ENCODE measurements at places on chromosomes 13 and 19.

DNA sequence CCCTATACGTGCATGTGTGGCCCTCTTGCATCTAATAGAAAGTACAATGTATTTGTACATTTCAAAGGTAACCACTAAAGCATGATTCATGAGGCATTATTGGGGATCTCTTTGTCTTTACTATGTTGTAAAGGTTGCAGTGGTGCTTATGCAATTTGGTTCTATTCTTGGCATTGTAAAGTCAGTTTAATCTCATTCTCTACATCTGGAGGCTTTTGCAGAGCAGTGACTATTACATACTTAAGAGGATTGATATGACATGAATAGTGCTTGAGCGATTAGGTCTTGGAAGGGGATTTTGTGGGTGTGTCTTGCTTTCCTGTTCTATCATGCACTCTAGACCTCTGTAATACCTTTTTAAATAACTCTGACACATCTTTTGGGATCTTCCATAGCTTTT, 610.0 kb downstream of the EFNB2 start:
- no peak for DNase-seq

DNA sequence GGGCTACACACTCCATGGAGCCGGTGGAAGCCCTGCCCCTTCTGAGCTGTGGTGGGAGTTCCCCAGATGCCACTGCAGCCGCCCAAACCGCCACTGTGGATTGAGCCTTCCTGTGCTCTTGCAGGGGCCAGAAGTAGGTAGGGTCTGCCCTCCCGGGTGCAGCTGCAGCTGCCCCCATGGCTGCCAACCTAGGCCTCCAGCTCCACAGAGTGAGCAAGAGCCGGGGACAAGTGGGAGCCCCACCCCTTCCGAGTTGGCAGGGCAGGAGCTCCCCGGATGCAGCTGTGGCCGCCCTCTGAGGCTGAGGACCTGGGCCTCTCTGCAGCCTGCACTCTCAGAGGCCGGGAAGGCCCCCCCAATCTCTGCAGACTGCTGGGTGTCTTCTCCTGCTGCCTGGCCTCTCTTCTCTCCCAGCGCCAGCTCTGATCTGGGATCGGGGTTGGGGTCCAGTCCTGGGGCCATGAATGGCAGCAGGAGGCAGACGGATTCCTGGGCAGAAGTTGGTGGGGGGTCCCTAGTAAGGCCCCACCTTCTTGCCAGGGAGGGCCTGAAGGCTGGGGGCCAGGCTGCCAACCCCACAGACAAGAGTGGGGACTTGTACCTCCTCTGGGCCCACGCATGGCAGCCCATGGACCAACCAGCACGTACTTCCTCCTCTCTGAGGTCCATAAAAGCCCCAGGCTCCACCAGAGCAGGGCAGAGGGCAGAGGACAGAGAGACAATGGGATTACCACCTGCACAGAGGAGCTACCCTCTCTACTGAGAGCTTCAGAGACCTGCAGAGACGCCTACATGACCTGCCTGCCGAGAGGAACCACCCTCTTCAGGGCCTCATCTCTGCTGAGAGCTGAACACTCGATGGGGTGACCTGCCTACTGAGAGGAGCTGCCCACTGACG, 28.9 kb downstream of the AP2S1 start:
- DNase-seq = no peak

- DNase-seq = no peak
Measured at GRCh38 chr13:41426047-41426446, 31.3 kb upstream of the RGCC start.

GRCh38 chr13:21579754-21580316, 24.1 kb downstream of the MICU2 start:
- no peak for DNase-seq

GRCh38 chr13:97338571-97338970, 95.4 kb upstream of the RAP2A start:
- no peak for DNase-seq

GRCh38 chr13:59276436-59276835, 887.3 kb downstream of the DIAPH3 start:
- no peak for DNase-seq

DNA sequence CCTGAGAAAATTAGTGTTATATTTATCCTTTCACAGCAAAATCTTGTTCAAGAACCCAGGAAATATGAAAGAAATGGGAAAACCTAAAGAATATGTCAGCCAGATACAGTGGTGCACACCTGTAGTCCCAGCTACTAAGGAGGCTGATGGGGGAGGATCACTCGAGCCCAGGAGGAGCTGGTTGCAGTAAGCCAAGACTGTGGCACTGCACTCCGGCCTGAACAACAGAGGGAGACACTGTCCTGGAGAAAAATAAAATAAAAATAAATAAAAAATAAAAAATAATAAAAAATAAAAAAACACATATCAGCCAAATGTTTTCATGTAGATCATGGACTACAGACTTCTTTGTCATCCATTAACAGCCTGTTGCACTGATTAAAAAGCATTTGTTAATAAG, 244.8 kb upstream of the KLHL1 start:
- no peak for DNase-seq

- no peak for DNase-seq
Measured at GRCh38 chr19:43644181-43644580, 4.5 kb upstream of the CADM4 start.

DNA sequence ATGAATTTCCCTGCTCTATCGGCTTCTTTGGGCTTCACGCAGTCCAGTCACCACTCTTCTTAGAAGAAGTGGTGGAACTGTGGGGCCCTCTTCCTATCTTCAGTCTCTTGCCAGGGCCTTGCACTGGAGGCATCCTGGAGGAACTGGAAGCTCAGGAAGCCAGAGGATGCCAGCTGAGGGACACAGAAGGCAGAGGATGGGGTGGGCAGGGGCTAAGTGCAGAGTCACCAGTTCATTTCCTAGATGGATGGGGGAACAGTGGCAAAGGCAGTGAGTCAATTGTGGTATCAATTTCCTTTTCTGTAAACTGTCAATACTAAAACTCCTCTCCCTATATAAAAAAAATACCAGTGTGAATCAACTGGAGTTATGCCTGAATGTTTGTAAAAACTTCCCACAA, 419.7 kb downstream of the KLF12 start:
- DNase-seq = no peak

GRCh38 chr19:5480427-5480836, 25.2 kb downstream of the ZNRF4 start:
- peak; percentile 13 for DNase-seq

DNA sequence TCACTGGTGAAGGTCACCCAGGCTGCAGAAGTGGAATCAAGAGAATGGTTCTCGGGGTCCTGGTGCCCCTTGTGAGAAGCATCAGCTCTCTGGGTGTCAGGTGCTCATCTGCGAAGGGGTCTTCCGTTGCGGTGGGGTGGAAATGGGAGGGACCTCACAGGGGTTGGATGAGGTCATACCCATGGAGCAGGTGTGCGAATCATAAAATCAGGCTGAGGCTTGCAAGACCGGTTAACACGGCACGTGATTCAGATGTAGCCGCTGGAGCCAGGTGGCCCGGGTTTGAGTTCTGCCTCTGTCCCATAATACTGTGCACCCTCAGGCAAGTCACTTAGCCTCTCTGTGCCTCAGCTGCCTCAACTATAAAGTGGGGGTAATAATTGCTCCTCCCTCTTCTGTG, 3.9 kb upstream of the KLK15 start:
- no peak for DNase-seq

GRCh38 chr13:100100115-100100879, 11.4 kb downstream of the PCCA start:
- no peak for DNase-seq

GRCh38 chr19:13023656-13024055, 28.4 kb downstream of the NFIX start:
- no peak for DNase-seq

DNA sequence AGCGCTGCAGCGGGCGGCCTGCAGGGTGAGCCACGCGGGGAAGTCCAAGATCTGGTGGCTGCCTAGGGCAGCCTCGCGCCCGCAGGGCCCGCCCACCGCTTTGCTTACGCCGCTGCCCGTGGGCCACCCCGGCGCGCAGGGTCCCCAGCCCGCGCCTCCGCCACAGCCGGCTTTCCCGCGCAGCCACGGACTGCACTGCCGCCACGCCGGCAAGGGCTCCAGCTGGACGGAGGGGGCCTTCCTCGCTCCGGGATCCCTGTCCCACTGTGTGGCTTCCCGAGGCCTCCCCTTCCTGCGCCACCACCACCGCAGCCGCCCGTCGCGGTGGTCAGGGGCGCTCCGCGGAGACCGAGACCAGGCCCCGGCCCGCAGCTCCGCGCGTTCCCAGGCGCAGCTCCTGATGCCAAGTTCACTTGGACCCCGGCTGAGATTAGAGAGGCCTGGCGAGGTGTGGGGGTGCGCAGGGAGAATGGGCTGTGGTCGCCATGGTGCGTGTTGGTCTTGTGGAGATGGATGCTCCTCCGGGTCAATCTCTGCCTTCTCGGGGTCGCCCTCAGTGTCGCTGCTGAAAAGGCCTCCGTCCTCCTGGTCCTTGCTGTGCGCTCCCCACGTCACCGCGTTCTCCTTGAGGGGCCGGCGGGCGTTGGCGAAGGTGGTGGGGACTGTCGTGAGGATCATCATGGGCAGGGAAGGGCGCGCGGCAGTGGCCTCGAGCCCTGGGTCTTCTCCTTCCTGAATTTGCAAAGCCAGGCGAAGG, 17.9 kb upstream of the RNF17 start:
- DNase-seq = no peak

GRCh38 chr13:112743451-112744167, 53.8 kb downstream of the ATP11A start:
- no peak for DNase-seq

DNA sequence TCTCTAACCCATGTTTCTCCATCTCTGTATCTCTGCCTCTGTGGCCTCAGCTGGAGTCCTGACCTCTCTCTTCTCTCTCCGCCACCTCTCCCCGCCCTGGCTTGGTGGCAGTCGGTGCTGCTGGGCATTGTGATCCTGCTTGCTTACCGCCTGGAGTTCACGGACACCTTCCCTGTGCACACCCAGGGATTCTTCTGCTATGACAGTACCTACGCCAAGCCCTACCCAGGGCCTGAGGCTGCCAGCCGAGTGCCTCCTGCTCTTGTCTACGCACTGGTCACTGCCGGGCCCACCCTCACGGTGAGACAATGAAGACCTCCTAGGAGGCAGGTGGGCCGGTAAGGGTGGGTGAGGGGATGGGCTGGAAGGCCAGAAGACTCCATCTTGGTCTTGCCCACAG, 4.2 kb downstream of the PLPPR2 start:
- no peak for DNase-seq

- peak; percentile 10 for DNase-seq
Measured at GRCh38 chr19:5038631-5039271, 69.8 kb downstream of the KDM4B start.

- DNase-seq = no peak
Measured at GRCh38 chr13:23039266-23039935, 141.4 kb upstream of the SGCG start.

DNA sequence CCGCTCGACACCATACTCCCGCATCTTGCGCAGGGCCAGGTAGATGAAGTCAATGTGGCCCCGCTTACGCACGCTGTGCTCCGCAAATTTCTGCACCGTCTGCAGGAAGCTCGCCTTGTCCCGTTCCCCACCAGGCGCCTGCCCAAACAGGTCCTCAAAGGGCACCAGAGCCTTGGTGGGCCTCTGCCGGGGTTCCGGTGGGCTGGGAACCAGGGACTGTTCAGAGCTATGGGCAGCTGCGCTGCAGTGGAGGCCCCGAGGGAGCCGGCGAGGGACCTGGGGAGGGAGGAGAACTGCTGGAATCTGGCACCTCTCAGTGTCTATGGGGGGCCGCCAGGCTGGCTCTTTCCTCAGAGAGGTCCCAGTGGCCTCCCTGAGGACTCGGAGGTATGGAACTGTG, 8.3 kb upstream of the ZNF653 start:
- DNase-seq = no peak

- no peak for DNase-seq
Measured at GRCh38 chr13:33684874-33685273, 133.1 kb upstream of the RFC3 start.

GRCh38 chr13:33369073-33369472, 83.5 kb upstream of the STARD13 start:
- DNase-seq = no peak

DNA sequence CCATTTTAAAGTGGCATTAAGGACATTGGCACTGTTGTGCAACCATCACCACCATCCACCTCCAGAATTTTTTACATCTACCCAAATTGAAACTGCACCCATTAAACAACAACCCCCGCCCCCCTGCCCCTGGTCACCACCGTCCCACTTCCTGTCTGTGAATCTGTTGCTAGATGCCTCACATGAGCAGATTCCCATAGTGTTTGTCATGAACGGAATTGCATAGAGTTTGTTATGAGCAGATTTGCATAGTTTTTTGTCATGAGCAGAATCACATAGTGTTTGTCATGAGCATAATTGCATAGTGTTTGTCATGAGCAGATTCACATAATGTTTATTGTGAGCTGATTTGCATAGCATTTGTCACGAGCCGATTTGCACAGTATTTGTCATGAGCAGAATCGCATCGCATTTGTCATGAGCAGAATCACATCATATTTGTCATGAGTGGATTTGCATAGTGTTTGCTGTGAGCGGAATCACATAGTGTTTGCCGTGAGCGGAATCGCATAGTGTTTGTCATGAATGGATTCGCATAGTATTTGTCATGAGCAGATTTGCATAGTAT, 54.0 kb upstream of the GTF3A start:
- no peak for DNase-seq

DNA sequence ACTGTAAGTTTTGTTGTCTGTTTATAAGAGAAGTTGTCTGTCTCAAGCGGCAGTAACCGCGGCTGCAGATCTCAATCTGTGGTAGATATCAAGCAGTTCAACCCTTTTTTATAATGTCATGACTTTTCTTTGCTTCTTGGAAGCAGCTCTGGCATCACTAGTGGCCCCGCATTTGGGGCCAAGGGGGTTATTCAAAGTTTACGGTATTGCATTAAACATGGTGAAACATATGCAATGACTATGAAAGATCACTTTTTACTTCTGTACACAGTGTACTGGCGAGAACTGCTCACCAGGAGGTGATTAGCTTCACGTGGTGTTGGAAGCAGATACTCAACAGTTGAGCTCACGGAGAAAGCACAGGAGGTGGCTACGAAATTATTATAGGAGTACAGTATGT, 4.6 kb upstream of the FFAR3 start:
- no peak for DNase-seq

GRCh38 chr19:17688853-17689595, 870 bp upstream of the UNC13A start:
- no peak for DNase-seq

DNA sequence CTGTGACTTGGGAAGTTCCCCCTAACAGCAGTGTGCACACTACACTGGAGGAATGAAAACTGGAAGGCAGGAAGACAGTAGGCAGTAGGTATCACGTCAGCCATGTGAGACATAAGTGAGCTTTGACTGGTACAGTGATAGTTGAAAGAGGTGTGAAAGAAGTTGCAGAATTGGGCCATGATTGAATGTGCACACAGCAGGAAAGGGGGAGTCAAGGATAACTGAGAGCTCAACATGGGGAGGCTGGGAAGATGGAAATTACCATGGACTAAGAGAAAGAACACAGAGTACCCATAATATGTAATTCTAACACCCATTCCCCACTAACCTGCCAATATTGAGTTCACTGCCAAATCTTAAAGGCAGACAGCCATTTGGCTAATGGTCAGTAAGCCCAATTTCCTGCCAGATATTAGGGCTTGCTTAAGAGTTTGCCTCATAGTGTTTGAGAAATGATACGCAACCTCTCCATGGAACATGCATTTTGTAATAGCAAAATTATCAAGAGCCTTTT, 321.7 kb downstream of the DCT start:
- DNase-seq = no peak

GRCh38 chr13:95160112-95160906, 140.9 kb downstream of the ABCC4 start:
- peak; percentile 34 for DNase-seq

GRCh38 chr19:40807147-40808020, 8.4 kb downstream of the EGLN2 start:
- DNase-seq = peak; percentile 35

- no peak for DNase-seq
Measured at GRCh38 chr19:30026933-30027332, 84.9 kb downstream of the URI1 start.

- peak; percentile 56 for DNase-seq
Measured at GRCh38 chr13:80235166-80235966, 105.6 kb downstream of the SPRY2 start.
